Smooth muscle cell of the brain vasculature (primary cell): ENCODE measurements at places on chromosomes 3 and 15.
A peak's percentile ranks its signal among the peaks of the same experiment; 100 is the strongest.

DNA sequence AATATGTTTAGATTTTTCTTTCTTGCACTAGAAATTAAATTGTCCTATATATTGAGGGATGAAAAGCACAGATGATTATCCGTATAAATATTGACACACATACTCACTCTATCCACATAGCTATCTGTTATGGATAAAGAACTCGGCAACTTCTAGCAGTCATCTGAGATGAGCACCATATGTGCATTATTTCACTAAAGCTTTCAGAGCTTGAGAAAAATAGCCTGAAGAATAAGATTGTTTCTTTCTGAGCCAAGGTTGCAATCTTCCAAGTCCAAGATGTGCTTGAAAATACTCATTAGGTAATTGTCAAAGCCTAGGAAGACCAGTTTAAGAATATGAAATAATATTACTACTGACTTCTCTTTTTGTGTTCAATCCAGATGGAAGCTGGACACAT lies 40.5 kb downstream of the COL8A1 start:
- DNase-seq = no peak

DNA sequence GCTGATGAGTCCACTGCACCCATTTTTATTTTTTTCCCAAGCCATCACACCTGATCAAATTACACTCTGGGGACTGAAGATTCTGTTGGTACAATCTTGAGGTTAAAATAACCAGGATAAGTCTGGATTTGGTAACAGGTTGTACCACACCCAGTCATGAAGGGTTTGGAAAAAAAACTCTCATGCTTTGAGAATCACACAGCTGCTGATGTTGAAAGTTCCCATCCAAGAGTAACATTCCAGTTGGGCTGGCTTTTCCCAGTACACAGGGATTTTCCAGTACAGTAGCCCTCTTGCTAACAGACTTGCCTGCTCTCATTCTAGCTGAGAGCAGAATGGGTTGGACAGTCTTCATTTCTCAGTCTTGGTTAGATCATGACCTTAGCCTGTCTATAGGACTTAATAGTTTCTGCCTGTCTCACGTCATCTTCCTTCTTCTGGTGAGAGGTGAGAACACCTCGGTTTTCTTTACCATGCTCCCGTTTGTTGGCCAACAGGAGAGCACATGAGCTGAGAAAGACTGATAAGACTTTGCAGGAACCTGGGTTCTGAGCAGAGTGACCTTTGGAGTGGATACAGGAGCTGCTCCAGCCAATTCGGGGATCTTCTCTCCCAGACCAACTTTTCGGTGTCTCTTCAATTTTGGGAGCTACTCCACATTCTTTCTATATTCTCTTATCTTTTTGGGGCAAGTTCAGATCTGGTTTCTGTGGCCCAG lies 300.1 kb upstream of the LYSMD4 start:
- DNase-seq = no peak

GRCh38 chr3:162391301-162391700 lies 894.7 kb downstream of the OTOL1 start:
- DNase-seq = peak; percentile 17

- DNase-seq = no peak
Observed at GRCh38 chr3:23810343-23811184, 4.8 kb downstream of the UBE2E1 start.

DNA sequence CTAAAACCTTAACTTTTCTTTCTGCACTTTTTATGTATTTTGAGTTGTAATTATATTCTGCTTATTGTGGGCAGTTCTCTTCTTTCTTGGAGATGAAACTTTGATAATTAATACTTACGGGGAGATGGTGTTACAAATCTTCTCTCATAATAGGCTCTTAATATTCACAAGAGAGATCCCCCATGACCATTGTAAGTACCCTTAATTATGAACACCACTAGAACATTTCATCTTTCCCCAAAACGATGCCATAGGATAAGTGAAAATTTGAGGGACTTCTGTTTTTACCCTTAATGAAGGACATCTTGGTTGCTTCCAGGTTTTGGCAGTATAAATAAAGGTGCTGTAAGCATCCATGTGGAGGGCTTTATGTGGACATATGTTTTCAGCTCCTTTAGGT lies 60.7 kb downstream of the PIAS1 start:
- DNase-seq = no peak

DNA sequence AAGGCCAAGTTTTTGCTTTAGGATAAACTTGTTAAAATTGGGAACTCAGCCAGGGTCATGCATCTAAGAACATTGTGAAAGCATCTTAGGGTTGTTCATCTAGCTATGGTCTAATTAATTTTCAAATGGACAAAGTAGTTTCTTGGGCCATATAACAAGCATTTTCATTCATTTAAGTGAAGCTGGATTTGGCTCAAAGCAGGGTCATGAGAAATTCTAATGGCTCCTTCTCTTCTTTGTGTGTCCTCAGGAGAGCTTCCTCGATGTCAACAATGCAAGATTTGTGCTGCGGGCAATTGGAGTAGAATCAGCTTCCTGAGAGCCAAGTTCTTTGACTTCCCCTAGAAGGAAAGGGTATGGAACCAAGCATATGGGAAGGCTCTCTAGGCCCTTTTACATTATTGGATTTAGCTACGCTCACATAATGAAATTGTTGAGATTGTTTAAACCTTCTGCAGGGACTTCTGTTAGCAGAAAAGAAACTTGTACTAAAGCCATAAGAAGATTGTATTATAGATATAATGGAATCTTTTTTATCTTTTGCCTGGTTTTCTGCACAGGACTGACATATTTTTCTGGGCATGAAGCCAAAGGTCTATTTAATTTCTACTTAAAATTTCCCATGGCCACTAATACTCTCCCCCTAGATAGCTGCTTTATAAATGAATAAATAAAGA lies 1.8 kb upstream of the SAMMSON start:
- no peak for DNase-seq

DNA sequence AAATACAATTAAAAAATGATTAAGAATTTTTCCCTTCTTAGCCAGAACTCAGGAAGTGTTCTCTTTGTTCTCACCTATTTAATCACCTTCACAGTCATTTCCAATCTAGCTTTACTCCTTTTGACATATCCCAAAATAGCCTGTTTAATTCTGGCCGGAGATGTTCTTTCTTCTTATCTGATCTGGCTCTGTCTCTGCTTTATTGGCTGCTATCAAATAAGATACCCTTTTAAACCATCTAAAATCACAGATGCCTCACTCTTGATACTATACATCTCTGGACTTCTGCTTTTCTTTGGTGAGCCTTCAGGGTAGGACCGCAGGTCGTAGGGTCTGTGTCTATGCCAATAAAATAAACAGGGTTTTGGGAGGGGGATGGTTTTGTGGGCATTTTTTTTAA lies 319.2 kb upstream of the SEMA6D start:
- no peak for DNase-seq

DNA sequence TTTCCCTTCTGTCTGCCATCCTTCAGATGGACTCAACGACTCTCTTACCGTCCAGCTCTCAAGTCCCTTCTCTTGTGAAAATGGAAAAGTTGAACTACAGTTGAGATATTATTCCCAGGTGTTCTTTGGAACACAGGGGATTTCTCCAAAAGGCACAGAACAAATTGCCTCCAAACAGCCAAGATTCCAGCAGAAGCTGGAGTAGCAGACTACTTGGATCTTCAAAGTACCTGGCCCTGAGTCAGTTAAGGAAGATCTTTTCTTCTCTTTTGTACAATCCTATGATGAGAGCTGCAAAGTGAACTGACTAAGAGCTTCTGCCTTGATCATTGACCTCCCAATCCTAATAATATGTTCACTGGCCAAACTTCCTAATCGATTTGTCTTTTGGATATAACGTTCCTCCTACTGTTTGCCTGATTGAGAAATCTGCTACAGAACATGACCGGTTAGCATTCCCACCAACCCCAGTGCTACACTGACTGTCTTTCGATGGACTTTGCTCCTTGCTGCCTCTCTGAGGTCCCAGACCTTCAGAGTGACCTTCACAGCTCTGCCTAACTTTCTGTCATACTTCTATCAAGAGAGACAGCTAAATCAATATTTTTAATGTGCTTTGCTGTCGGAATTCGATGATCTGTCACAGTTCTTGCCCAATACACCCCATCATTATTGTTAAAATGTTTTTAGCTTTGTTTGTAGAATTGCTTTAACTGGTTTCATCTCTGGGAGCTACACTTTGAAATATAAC lies 21.9 kb downstream of the PAQR9 start:
- no peak for DNase-seq

DNA sequence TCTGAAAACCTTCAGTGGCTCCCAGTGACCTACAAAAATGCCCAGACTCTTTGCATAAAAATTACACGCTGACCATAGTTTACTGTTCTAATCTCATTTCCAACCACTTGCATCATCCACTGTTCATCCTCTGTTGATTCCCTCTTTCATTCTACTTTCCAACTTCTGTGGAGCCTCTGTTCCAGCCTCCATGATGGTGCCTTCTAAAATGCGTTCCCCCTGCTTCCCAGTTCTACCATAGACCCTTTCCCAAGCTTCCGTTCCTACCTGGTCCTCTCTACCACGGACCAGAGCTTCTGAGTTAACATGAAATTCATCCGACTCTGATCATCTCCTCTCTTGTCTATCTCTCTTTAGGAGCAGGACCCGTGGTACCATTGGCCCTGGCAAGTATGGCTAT lies 127.0 kb downstream of the THSD4 start:
- DNase-seq = no peak

DNA sequence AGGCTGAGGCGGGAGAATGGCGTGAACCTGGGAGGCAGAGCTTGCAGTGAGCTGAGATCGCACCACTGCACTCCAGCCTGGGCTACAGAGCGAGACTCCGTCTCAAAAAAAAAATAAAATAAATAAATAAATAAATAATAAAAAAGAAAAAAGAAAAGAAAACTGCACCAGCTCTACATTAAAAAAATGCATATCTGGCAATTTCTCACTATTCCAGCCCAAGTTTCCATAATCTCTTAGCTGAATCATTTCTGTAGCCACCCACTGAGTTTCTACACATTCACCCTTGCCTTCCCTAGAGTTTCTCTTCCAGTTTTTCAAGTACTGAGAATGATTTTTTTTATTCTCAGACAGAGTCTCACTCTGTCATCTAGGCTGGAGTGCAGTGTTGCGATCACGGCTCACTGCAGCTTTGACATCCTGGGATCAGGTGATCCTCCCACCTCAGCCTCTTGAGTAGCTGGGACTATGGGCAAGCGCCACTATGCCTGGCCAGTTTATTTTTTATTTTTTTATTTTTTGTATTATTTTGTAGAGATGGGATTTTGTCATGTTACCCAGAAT lies 24.5 kb upstream of the SLC7A14 start:
- DNase-seq = no peak

GRCh38 chr15:88661041-88661700 lies 22.4 kb downstream of the ISG20 start:
- DNase-seq = no peak

DNA sequence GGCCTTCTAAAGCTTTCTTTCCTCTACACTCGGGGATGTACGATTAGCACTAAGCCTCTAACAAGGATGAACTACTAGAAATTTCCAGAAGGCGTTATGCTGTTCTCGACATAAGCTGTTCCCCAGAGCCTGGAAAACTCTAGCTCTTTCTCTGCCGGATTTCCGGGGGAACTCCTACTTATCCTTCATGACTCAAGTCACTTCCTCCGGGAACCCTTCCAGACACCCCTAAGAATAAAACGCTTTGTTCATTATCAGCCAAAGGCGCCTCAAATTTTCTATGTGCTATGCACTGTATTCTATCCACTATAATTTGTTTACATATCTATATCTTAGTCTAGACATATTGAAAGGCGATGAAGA lies 455 bp upstream of the SNAP23 start:
- DNase-seq = no peak
